ENCODE measurements at places on chromosomes 2 and 18. TPM values are rescaled to one million over a fixed set of nuclear protein-coding genes. Genes with fewer than 3 reads are reported as not detected.

The CYP1B1 gene
- 90.3 TPM for total RNA-seq

The MGAT4A gene
- 23.1 TPM for total RNA-seq

The CHN1 gene
- 1.8 TPM for total RNA-seq

DNA sequence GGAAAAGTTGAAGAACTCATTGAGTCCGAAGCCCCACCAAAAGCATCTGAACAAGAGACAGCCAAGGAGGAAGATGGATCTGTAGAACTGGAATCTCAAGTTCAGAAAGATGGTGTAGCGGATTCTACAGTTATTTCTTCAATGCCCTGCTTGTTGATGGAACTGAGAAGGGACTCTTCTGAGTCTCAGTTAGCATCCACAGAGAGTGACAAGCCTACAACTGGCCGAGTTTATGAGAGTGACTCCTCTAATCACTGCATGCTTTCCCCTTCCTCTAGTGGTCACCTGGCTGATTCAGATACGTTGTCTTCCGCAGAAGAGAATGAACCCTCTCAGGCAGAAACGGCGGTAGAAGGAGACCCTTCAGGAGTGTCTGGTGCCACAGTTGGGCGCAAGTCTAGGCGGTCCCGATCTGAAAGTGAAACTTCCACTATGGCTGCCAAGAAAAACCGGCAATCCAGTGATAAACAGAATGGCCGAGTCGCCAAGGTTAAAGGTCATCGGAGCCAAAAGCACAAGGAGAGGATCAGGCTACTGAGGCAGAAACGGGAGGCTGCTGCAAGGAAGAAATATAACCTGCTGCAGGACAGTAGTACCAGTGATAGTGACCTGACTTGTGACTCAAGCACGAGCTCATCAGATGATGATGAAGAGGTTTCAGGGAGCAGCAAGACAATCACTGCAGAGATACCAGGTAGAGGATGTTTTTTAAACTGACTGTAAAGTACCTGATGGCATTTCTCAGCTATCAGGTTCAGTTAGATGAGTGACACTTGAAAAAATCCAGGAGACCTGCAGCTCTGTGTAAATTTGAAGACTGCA lies 111.9 kb downstream of the HAUS1 start:
- no peak overlapping the region for H3K4me3 ChIP-seq
- DNase-seq = no peak
- H3K27ac ChIP-seq = no peak overlapping the region
- peaks cover 14% of the 10 kb centered on the region for H3K36me3 ChIP-seq

DNA sequence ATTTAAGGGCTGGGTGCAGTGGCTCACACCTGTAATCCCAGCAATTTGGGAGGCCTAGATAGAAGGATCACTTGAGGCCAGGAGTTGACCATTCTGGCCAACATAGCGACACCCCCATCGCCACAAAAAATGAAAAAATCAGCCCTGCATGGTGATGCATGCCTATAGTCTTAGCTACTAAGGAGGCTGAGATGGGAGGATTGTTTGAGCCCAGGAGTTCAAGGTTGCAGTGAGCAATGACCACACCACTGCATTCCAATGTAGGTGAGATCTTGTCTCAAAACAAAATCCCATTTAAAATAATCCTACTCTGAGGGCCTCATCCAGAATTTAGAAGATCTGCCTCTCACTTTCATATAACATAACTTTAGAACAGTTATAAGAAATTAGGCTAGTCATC lies 2.7 kb upstream of the SERTAD2 start:
- H3K36me3 ChIP-seq = no peaks in the 10 kb centered on the region
- H3K4me3 ChIP-seq = no peak overlapping the region
- peak overlapping the region; percentile 62 for H3K27ac ChIP-seq
- DNase-seq = no peak

Data from natural killer cell treated with Interleukin-12 subunit alpha and Interleukin-12 subunit beta and Interleukin-15 and Interleukin-18, amount 100 ng/mL, for 72 hours (primary cell).